ENCODE measurements at places on chromosomes 5 and 9.

DNA sequence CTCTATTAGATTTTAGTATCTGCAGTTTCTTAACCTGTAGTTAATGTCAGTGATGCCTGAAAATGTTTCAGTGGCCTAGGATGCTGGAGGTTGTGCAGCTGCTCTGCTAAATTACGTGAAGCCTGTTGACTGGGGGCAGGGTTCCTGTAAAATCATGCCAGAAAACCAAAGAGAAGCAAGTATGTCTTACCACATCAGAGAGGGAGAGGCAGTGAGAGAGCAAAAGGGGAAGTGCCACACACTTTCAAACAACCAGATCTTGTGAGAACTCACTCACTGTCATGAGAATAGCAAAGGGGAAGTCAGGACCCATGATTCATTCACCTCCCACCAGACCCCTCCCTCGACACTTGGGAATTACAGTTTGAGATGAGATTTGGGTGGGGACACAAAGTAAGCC lies 83.9 kb upstream of the CYLC2 start:
- DNase-seq = no peak

GRCh38 chr5:73836607-73837006 lies 210.6 kb downstream of the ARHGEF28 start:
- DNase-seq = no peak

GRCh38 chr9:126376311-126377175 lies 49.9 kb downstream of the MVB12B start:
- DNase-seq = no peak

- DNase-seq = no peak
Observed at GRCh38 chr5:59891962-59892643, 1.4 kb downstream of the PDE4D start.

GRCh38 chr5:44887722-44888121 lies 79.0 kb downstream of the MRPS30 start:
- DNase-seq = no peak

- no peak for DNase-seq
Observed at GRCh38 chr9:8962084-8962483, 1162.5 kb upstream of the DMAC1 start.

- DNase-seq = no peak
Observed at GRCh38 chr5:122665051-122665450, 109.8 kb upstream of the SNX2 start.

- DNase-seq = no peak
Observed at GRCh38 chr5:132378580-132378979, 9.1 kb downstream of the SLC22A5 start.
